ENCODE measurements at places on chromosomes 3 and 15.

DNA sequence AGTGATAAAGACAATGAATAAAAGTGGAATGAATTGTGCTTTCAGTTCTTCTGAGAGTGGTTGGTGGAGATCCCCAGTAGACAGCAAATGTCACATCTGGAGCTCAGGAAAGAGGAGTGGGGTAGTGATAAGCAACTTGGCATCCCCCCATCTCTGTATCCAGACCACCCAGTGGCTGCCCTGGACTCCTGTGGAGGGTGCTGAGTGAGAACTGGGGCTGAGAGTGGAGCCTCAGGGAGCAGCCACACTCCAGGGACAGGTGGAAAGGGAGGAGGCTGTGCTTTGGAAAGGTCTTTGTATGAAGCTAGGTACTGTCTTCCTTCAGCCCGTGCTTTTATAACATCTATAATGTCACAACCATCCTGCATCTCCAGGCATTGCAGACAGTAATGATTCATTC lies 85.6 kb upstream of the RASGRF1 start:
- DNase-seq, result no peak

DNA sequence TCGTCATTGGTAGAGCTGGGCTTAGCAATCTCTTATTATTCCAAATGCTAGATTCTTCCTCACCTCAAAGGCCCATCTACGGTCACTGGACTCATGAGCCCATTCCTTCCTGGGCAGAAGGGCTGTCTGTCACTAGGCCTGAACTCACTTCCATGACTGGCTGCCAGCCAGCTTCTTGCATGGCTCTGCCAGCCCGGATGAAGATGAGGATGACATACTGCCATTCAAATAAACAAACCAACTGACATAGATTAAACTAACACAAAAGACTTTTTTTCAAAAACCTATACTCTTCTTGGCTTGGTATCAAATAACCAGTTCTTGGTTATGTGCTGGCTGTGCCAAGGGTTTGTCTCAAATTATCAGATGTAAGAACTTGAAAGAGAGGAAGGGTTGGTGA lies 23.8 kb downstream of the ISL2 start:
- no peak for DNase-seq

DNA sequence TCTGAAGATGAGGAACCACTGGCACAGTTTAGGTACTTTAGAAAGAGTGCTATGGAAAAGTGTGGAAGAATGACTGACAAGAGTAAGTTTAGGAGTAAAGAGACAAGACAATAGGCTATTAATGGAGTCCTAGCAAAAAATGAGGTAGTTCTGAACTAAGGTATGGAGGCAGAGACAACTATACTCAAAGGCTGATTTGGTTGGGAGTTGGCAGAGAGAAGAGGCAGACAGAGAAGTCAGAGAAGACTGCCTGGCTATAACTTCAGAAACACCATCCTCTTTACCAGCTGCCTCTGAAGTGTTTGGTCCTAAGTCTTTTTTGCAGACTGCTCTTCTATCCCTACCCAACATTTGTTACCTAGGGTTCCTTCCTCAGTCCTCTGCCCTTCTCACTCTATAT lies 19.2 kb downstream of the DYNC1LI1 start:
- DNase-seq, result no peak

DNA sequence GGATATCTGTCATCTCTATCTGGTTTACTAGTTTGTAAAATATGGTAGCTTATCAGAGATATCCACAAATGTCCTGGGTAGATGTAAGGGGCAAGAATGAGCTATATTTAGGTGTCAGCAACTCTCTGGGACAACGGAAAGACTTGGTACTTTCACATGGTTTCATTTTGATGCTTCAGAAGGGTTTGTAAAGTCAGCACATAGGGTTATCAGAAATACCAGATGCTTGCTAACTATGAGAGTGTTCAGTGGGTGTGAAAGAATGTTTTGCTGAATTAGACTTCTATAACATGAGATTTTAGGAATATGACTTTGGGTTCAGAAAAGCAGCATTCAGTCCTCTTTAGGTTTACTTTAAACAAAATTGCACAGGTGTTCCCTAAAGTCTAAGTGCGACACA lies 466.5 kb upstream of the PDZRN3 start:
- no peak for DNase-seq

- DNase-seq, result no peak
Observed at GRCh38 chr3:165549037-165549436, 288.2 kb downstream of the BCHE start.

DNA sequence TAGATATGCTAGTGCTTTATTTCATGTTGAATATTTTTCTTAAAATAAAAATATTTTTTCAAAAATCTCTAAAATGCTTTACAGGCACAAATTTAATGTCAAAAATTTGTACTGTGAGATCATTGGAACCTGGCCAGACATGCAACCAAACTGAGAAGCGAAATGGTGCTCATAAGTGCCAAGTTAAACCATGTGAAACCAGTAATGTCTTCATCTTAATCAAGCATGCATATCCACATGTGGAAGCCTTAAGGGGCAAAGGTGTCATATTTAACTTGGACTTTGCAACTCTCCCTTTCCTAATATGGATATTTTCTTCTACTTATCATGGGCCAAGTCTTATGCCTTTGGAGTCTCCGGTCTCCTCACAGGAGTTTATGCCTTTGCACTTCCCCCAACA lies 208.9 kb upstream of the COL8A1 start:
- no peak for DNase-seq

DNA sequence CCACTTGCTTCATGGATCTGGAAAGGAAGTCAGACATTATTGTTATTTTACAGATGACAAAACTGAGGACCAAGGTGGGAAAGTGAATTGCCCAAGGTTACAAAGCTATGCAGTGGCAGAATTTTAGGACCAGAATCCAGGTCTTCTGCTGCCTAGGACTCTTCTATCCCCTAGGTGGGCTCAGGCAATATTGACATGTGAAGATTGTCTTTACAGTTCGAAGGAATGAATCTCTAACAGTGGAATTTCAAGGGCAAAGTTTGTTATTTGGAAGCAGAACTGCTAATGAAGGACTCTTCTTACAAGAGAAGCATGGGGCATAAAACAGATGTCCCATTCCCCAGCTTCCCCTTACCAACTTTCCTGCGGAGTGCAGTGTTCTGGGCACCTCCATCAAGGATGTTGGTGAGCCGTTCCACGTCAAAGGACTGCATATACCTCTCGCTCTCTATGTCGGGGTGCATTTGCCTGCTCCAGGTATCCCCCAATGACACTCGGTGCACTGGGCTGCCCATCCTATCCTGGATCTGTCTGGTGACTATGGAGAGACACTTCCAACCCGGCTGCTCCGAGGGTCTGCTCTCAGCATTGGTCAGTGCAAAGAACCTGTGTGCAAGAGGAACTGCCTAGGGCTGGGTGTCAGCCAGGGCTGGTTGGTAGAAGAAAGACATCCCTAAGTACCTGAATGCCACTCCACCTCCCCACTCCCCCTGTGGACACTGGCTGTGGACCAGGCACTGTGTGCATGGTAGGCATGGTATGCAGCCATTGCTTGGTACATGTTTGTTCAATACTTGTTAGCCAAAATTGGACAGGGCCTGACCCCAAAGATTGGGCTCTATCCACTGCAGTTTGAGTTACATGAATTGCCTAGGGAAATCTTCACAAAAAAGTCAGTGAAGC lies 2.1 kb downstream of the ACOX2 start:
- DNase-seq, result no peak

DNA sequence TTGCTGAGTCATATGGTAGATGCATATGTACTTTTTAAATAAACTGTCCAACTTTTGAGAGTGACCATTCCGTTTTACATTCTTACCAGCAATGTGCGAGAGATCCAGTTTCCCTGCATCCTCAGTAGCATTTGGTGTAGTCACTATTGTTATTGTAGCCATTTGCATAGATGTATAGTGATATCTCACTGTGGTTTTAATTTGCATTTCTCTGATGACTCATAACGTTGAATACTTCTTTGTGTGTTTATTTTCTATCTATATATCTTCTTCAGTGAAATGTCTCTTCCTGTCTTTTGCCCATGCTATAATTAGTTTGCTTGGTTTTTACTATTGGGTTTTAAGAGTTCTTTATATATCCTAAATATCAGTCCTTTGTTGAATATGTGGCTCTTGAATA lies 255.7 kb upstream of the GRM7 start:
- DNase-seq, result no peak

GRCh38 chr15:86201313-86202008 lies 121.8 kb downstream of the AGBL1 start:
- no peak for DNase-seq

DNA sequence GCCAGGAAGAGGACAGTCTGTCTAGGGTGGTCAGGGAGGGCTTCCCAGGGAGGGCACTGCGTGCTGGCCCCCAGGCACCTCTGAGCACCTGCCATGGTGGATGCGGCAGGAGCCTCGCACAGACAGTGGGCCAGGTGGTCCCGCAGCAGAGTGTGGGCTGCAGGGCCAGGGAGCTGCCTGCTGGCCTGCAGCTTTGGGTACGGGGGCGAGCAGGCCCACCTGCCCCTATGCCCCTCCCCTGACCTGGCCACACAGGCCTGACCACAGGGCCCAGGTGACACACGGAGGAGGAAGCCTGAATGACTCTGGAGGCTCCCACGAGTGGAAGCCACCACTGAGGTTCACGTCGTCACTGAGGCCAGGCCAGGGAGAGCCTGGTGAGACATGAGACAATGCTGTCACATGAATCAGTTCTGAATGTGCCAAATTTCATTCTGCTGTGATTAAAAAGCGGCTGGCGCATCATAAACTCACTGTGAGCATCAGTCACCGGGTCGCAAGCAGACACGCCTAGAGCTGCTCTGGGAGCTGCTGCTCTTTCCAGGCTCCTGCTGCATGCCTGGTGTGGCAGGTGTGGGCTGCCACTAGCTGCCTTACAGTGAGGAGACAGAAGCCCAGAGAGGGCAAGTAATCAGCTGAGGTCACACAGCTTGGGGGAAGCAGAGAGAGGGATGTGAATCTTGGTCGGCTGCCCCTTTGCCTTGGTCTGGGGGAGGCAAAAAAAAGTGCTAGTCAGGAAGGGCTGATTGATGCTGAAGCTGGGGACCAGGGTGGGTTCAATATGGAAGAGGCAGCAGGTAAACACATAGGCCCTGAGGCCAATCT lies 39.5 kb upstream of the IQSEC1 start:
- DNase-seq, result no peak

GRCh38 chr15:68176601-68177000 lies 28.5 kb downstream of the CALML4 start:
- no peak for DNase-seq

DNA sequence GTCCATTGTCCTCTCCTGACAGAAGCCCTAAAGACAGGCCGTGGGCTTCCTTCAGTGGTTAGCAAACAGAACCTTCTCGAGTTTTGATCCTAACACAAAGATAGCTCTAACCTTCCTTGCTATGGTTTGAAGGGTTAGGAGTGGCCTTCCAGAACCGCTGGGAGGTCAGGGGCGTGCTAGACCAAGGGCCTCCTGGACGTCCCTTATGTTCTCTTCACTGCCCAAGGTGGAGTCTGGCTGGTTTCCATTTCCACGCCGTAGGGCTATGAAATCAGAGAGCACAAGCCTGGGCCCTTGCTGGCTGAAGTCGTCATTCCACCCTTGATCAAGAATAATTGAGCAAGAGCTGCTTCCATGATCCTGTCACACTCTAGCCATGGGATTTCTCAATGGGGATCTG lies 475.1 kb downstream of the SHQ1 start:
- DNase-seq, result no peak

DNA sequence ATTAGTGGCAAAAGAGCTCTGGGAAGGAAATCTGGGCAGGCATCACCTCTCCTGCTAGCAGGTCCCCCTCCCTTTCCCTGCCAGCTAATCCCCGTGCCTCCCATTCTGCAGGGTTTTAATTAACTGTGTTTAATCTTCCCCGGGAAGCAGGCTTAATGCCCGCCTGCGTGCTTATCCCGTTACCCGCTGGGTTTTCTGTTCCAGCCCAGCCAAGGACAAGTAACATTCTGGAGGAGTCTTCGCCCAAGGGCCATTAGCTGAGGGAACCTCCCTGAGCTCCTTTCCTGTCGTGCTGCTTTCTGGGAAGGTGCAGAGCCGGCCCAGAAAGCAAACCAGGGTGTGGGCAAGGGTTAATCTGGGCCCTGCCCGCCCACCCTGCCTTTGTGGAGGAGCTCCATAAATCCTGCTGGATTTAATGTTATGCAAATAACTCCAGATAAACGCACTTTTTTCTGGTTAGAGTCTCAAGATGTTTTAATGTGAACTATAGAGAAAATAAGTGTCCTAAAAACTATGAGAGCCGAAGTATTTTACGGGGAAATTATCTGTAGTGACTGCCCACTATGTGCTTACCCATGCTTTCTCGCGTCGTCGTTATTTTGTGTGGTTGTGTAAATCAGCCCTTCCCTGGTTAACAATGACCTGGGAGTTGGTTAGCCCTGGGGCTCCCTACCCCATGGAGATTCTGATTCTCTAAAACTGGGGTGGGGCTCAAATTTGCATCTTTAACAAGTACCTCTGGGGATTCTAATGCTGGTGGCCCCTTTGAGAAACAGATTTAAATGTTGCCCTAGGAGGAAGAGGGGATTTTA lies 25.9 kb downstream of the TRIM71 start:
- DNase-seq, result no peak

GRCh38 chr3:41111011-41111410 lies 88.3 kb upstream of the CTNNB1 start:
- DNase-seq, result no peak

- DNase-seq, result no peak
Observed at GRCh38 chr3:172228036-172228415, 188.6 kb downstream of the FNDC3B start.

DNA sequence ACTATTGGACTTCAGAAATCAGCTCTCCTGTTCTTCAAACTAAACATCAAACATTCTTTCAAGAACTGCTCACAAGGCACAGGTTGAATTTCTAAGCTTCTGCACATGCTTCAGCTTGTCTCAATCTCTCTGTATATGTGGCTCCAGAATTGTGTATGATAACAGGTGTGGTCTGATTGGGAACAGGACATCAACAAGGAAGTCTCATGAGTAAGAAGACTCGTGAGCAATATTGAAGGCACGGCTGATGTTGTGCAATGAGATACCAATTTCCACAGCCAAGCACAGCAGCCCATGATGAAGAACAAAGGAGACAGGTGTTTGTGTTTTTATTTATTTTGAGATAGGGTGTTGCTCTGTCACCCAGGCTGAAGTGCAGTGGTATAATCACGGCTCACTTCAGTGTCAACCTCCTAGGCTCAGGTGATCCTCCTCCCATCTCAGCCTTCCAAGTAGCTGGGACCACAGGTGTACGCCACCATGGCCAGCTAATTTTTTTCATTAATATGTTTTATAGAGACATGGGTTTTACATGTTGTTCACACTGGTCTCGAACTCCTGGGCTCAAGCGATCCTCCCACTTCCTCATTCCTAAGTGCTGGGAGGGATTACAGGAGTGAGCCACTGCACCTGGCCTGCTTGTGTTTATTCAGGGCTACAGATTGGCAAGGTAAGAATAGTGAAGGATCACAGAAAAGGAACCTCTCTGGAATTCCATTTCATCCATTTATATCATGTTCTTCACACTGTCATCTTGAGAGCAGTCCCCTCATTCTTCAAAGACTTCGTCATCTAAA lies 32.2 kb upstream of the ABHD17C start:
- no peak for DNase-seq

DNA sequence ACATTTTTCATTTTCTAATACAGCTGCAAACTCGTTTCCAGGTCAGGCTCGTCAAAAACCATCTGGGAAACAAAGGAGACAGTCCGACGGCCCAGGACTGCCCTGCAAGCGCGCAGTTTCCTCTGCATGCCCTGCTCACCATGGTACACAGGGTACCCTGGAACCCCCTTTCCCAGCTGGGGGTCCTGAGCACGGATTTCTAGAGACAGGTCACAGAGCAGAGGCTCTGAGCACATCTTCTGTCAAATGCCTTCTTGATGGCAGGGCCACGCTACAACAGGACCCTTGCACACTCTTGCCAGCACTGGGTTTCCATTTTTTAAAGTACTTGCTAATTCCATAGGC lies 8.1 kb downstream of the ZXDC start:
- DNase-seq, result no peak

Measured in hematopoietic multipotent progenitor cell treated with erythropoietin and hydrocortisone succinate and interleukin-3 and kit ligand, for 17 days (in vitro differentiated cells).